ENCODE measurements at places on chromosomes 13 and 19.
A peak's percentile ranks its signal among the peaks of the same experiment; 100 is the strongest.

DNA sequence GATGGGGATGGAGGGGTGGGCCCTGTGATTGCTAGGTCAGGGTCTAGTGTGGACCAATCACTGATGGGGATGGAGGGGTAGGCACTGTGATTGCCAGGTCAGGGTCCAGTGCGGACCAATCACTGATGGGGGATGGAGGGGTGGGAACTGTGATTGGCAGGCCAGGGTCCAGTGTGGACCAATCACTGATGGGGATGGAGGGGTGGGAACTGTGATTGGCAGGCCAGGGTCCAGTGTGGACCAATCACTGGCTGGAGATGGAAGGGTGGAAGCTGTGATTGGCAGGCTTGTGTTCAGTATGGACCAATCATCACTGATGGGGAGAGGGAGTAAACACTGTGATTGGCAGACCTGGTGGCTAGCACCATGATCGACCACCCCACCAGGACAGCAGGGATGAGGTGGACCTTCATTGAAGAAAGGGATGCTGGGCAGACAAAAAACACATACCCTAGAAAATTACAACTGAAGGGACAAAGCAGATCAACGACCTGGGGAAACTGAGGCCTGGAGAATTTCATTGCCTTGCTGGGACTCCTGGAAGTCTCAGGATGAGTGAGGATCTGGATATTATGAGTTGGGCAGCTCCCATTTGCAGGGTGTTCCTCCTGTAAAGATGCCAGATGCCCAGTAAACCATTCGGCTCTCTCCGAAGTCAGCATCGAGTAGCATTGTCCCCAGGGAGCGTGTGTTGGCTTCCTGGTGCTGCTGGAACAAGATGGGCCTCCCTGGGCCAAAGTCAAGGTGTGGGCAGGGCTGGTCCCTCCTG lies 15.5 kb downstream of the TMPRSS9 start:
- H3K27ac ChIP-seq, result no peak overlapping the region
- no peak overlapping the region for H3K4me3 ChIP-seq
- H3K27me3 ChIP-seq, result no peaks in the 10 kb centered on the region
- no peak for DNase-seq
- H3K4me1 ChIP-seq, result no peaks in the 10 kb centered on the region

- H3K4me3 ChIP-seq, result no peak overlapping the region
- DNase-seq, result no peak
- H3K27me3 ChIP-seq, result no peaks in the 10 kb centered on the region
- H3K36me3 ChIP-seq, result no peaks in the 10 kb centered on the region
Measured at GRCh38 chr13:99805361-99805760, 166.2 kb downstream of the ZIC5 start.

GRCh38 chr19:6774821-6775707 lies 2.6 kb downstream of the VAV1 start:
- H3K27ac ChIP-seq, result no peak overlapping the region
- no peaks in the 10 kb centered on the region for H3K27me3 ChIP-seq
- H3K4me1 ChIP-seq, result no peaks in the 10 kb centered on the region
- H3K4me3 ChIP-seq, result peak overlapping the region; percentile 12
- DNase-seq, result no peak

DNA sequence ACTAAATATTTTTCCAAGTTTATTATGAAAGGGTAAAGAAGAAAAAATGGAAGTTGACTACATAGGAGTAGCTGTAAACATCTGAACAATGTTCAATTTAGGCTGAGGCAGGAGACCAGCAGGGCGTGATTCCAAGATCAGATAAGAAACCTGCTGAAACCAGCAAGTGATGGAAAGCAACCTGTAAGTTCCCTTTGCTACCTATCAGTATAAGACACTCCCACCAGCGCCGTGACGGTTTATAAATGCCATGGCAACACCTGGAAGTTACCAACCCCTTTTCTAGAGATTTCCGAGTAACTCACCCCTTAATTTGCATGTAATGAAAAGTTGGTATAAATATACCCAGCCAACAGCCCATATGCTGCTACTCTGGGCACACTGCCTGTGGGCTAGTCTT lies 1.1 kb upstream of the ZNF45 start:
- no peak for DNase-seq
- no peaks in the 10 kb centered on the region for H3K36me3 ChIP-seq
- H3K27me3 ChIP-seq, result no peaks in the 10 kb centered on the region
- H3K4me1 ChIP-seq, result peaks cover 21% of the 10 kb centered on the region

GRCh38 chr13:49220036-49220855 lies at the start of gene MLNR:
TSS of gene MLNR (plus strand) at chr13:49220338. CDS start at chr13:49220338, 0 bp downstream.
- H3K27me3 ChIP-seq, result peaks cover 45% of the 10 kb centered on the region
- no peak within 1 kb of the TSS for H3K27ac ChIP-seq
- no peaks in the 10 kb centered on the region for H3K4me1 ChIP-seq
- H3K36me3 ChIP-seq, result no peaks in the 10 kb centered on the region
- peak within 1 kb of the TSS; percentile 28 for H3K4me3 ChIP-seq
- DNase-seq, result peak; percentile 39

DNA sequence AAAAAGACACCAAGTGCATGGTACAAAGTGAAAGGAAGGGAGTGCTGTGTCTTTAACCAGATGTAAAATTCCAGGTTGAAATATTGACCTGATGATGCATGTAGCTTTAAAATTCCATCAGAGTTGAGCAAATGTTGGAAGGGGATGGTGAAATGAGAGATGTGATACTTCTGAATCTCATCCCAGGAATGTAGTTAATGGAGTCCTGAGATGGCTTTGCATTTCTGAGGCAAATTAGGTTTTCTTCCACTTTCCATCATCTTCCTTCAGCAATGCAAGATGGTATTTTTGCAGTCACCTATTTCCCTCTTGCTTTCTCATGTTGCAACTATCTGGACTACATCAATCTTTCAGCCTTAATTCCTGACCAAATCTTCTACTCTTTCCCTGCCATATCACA lies 194.1 kb upstream of the MIR17HG start:
- no peak for DNase-seq
- H3K4me1 ChIP-seq, result no peaks in the 10 kb centered on the region
- no peaks in the 10 kb centered on the region for H3K36me3 ChIP-seq
- H3K4me3 ChIP-seq, result no peak overlapping the region

GRCh38 chr19:46404753-46405468 lies 8.5 kb downstream of the CCDC8 start:
- H3K27me3 ChIP-seq, result peaks cover 30% of the 10 kb centered on the region
- DNase-seq, result no peak
- peaks cover 11% of the 10 kb centered on the region for H3K4me1 ChIP-seq
- no peaks in the 10 kb centered on the region for H3K36me3 ChIP-seq
- H3K27ac ChIP-seq, result peak overlapping the region; percentile 55
- peak overlapping the region; percentile 59 for H3K4me3 ChIP-seq
